ENCODE measurements at places on chromosomes 2 and 18.

DNA sequence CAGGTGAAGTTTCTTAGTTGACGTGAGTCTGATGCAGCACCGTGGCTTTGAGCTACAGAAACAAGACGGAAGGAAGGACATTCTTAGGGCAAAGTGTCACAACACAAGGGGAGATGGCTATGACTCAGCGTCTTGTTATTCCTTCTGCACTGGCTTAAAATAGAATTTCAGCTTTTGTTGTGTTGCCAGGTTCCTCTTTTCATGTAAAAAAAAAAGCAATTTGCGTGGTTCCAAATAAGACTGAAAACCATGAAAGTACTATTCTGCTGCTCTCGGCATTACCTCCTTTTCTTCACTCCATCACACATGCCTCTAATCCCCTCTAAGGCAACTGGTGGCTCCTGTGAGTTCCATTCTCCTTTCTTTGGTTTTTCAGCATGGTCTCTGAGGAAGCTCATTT is 150.1 kb downstream of the ANTXR1 start:
- no peak for DNase-seq

GRCh38 chr2:223101340-223102039 is 49.5 kb downstream of the KCNE4 start:
- peak; percentile 17 for DNase-seq

GRCh38 chr2:112835536-112836162 is 930 bp downstream of the IL1B start:
- no peak for DNase-seq

GRCh38 chr18:42872838-42873237 is 242.6 kb downstream of the RIT2 start:
- DNase-seq, result no peak

- DNase-seq, result no peak
These were observed 3.0 kb downstream of the SCG2 start for GRCh38 chr2:223598994-223599639.

DNA sequence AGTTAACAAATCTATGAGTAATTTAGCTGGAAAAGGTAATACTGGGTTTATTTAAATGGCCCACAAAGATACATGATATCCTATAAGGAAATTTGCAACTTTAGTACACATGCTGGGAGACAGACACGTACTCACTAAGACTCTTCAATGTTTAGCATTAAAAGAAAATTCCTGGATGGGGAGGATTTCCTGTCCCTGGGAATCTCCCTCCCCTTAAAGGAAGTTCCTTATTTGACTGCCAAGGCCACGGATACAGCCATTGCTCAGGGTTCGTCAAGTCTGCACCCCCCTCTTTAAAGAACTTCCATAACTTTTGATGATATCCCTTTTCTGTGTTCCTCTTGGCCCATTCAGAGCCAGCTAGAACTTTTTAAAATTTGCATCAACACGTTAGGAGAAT is 267.6 kb downstream of the CD226 start:
- DNase-seq, result no peak

- DNase-seq, result no peak
These were observed 3.8 kb downstream of the SLC4A1AP start for GRCh38 chr2:27667446-27667845.

Measured in NCI-H526 treated with DMSO at 0.1 percent for 48 hours (cell line).